A549 treated with CORT108297 at 1 μM for 4 hours (cell line): ENCODE measurements at places on chromosomes 2 and 18. TPM values are rescaled to one million over a fixed set of nuclear protein-coding genes. Genes with fewer than 3 reads are reported as not detected.

Gene SLC66A2
- total RNA-seq: 11.9 to 20.6 TPM (median 19.1 TPM) in 5 replicates

Gene LYPD6B
- 0.12 TPM in 1 of 5 replicates, not detected in the others for total RNA-seq

Gene GKN1
- total RNA-seq: 0.60 to 1.1 TPM (median 0.68 TPM) in 5 replicates

Gene CPO
- 0.09 to 0.15 TPM (median 0.12 TPM) in 3 of 5 replicates, not detected in the others for total RNA-seq

Gene CXCR1
- not detected in 5 replicates for total RNA-seq

Gene CRACDL
- total RNA-seq: 0.97 to 2.0 TPM (median 1.4 TPM) in 5 replicates

Gene INHBB
- 11.9 to 20.8 TPM (median 16.5 TPM) in 5 replicates for total RNA-seq

Gene NT5DC4
- total RNA-seq: 0.06 TPM in 1 of 5 replicates, not detected in the others

Gene GYPC
- total RNA-seq: not detected in 5 replicates

Gene CCDC68
- total RNA-seq: 2.6 to 4.4 TPM (median 3.8 TPM) in 5 replicates

Gene CIB4
- 0.16 to 0.34 TPM in 2 of 5 replicates, not detected in the others for total RNA-seq

Gene ABCG8
- total RNA-seq: not detected in 5 replicates

Gene RANBP2
- total RNA-seq: 19.1 to 29.0 TPM (median 23.4 TPM) in 5 replicates

Gene CELF4
- 0.06 to 0.10 TPM in 2 of 5 replicates, not detected in the others for total RNA-seq

Gene VAMP5
- 0.24 to 0.55 TPM in 2 of 5 replicates, not detected in the others for total RNA-seq

Gene C18orf54
- total RNA-seq: 2.0 to 3.1 TPM (median 2.5 TPM) in 5 replicates

Gene CKAP2L
- 12.6 to 18.8 TPM (median 13.7 TPM) in 5 replicates for total RNA-seq

Gene POTEC
- total RNA-seq: not detected in 5 replicates

Gene POTEE
- total RNA-seq: 0.03 to 0.07 TPM (median 0.06 TPM) in 5 replicates

Gene XDH
- 1.2 to 1.9 TPM (median 1.4 TPM) in 5 replicates for total RNA-seq

Gene C2orf81
- 2.5 to 4.0 TPM (median 3.3 TPM) in 5 replicates for total RNA-seq

Gene EVA1A
- 10.7 to 13.6 TPM (median 11.5 TPM) in 5 replicates for total RNA-seq

Gene ESPNL
- total RNA-seq: 0.12 to 0.36 TPM (median 0.22 TPM) in 5 replicates

Gene B3GNT7
- total RNA-seq: 1.6 to 2.1 TPM (median 1.9 TPM) in 5 replicates

Gene EFHD1
- 1.9 to 2.9 TPM (median 2.5 TPM) in 5 replicates for total RNA-seq

Gene CHST10
- total RNA-seq: 15.6 to 17.3 TPM (median 16.0 TPM) in 5 replicates

Gene PUS10
- 2.3 to 3.2 TPM (median 2.9 TPM) in 5 replicates for total RNA-seq

Gene PIEZO2
- total RNA-seq: 0.44 to 1.1 TPM (median 0.51 TPM) in 5 replicates

Gene MBP
- total RNA-seq: 20.7 to 29.7 TPM (median 23.3 TPM) in 5 replicates

Gene KIF1A
- 0.64 to 1.0 TPM (median 0.81 TPM) in 5 replicates for total RNA-seq

Gene RNF152
- 0.02 to 0.06 TPM (median 0.04 TPM) in 4 of 5 replicates, not detected in the other for total RNA-seq

Gene EVX2
- not detected in 5 replicates for total RNA-seq

Gene DNAH6
- total RNA-seq: 0.01 to 0.19 TPM (median 0.12 TPM) in 5 replicates
